SJSA1 (cell line): ENCODE measurements at places on chromosomes 6 and 20. TPM values are rescaled to one million over a fixed set of nuclear protein-coding genes. Genes with fewer than 3 reads are reported as not detected.

DNA sequence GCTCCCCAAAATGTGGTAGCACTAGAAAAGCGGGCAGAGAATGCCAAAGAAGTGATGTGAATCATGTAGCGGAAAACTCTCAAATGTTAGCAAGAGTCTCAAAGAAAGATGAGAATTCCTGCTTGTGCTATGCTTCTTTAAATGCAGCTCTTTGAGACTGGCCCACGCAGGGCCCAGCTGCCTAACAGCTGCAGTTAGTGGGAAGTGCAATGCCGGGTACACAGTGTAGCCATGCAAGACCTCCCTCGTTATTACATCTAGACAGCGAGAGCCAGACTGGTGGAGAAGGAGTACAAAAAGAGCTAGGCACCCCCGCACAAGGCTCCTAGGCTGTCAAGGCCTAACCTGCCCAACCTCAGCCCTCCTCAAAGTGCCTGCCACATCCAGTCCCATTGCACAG, 201.7 kb upstream of the PRDM1 start:
- no peak overlapping the region for H3K27ac ChIP-seq
- H3K4me1 ChIP-seq = no peaks in the 10 kb centered on the region
- H3K36me3 ChIP-seq = no peaks in the 10 kb centered on the region
- DNase-seq = no peak

DNA sequence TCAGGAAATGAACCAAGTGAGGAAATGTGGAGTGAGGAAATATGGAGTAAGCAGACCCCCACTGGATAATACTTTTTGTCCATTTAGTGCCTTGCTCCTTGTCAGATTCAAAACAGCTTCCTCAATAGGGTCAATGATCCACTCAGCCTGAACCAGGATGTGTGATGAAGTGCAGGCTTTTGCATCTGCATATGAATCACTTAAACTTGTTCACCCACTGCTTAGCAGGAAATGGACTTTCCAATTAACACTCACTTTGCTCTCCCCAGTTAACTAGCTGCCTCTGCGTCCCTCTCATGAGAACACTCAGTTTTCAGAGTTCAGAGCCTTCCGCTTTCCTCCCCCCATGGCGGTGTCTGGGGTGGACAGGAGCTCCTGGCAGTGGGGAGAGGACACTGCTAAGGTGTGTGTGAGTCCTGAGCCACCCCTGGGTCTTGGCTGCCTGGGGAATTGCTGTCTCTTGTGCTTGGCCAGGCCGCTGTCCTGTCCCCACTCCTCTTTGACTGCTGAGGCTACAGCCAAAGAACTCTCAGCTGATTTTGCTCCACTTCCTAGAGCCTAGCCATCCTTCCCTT, 621.8 kb downstream of the CDH26 start:
- H3K27me3 ChIP-seq = peaks cover 7% of the 10 kb centered on the region
- no peaks in the 10 kb centered on the region for H3K4me1 ChIP-seq
- no peaks in the 10 kb centered on the region for H3K36me3 ChIP-seq
- DNase-seq = no peak
- no peak overlapping the region for H3K27ac ChIP-seq
- no peak overlapping the region for H3K4me3 ChIP-seq

GRCh38 chr20:33532753-33533459, 43.0 kb downstream of the CBFA2T2 start:
- no peaks in the 10 kb centered on the region for H3K27me3 ChIP-seq
- no peaks in the 10 kb centered on the region for H3K36me3 ChIP-seq
- H3K27ac ChIP-seq = no peak overlapping the region
- no peak for DNase-seq

- no peak overlapping the region for H3K4me3 ChIP-seq
- H3K4me1 ChIP-seq = peaks cover 56% of the 10 kb centered on the region
- no peaks in the 10 kb centered on the region for H3K36me3 ChIP-seq
- H3K27me3 ChIP-seq = no peaks in the 10 kb centered on the region
- no peak overlapping the region for H3K27ac ChIP-seq
- DNase-seq = no peak
These were observed 75.4 kb upstream of the EEF1E1 start for GRCh38 chr6:8177721-8178120.

DNA sequence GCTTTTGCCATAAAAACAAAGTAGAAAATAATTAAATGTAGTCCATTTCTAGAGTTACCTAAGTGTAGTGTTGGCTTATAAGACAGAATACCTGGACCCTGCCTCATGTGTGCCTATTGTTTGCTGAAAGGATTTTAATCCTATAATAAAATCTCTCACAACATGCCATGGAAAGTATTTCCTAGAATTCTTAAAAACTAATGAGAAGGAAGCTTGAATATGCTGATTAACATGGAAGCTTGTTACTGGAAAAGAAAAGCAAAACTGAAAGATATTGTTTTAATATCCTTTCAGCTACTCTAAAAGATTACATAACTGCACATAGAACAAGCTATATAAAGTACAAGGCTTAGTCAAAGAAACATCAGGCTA, 18.0 kb upstream of the FAM135A start:
- DNase-seq = no peak
- H3K27ac ChIP-seq = no peak overlapping the region
- peaks cover 5% of the 10 kb centered on the region for H3K27me3 ChIP-seq
- H3K4me1 ChIP-seq = peaks cover 25% of the 10 kb centered on the region
- no peaks in the 10 kb centered on the region for H3K36me3 ChIP-seq

- peaks cover 35% of the 10 kb centered on the region for H3K4me1 ChIP-seq
- no peaks in the 10 kb centered on the region for H3K27me3 ChIP-seq
- no peaks in the 10 kb centered on the region for H3K36me3 ChIP-seq
- peak overlapping the region; percentile 66 for H3K27ac ChIP-seq
These were observed 184.7 kb downstream of the CDH4 start for GRCh38 chr20:61436667-61437279.

DNA sequence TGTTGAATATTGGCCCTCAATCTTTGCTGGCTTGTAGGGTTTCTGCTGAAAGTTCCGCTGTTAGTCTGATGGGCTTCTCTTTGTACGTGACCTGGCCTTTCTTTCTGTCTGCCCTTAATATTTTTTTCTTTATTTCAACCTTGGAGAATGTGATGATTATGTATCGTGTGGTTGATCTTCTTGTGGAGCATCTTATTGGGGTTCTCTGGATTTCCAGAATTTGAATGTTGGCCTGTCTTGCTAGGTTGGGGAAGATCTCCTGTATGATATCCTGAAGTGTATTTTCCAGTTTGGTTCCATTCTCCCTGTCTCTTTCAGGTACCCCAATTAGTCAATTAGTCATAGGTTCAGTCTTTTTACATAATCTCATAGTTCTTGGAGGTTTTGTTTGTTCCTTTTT, 22.6 kb upstream of the MOXD1 start:
- no peaks in the 10 kb centered on the region for H3K36me3 ChIP-seq
- H3K4me3 ChIP-seq = no peak overlapping the region
- DNase-seq = no peak
- H3K27me3 ChIP-seq = no peaks in the 10 kb centered on the region
- H3K4me1 ChIP-seq = no peaks in the 10 kb centered on the region

GRCh38 chr6:44829836-44830235, 442.3 kb downstream of the CDC5L start:
- peaks cover 14% of the 10 kb centered on the region for H3K4me1 ChIP-seq
- no peaks in the 10 kb centered on the region for H3K27me3 ChIP-seq
- no peak overlapping the region for H3K27ac ChIP-seq

DNA sequence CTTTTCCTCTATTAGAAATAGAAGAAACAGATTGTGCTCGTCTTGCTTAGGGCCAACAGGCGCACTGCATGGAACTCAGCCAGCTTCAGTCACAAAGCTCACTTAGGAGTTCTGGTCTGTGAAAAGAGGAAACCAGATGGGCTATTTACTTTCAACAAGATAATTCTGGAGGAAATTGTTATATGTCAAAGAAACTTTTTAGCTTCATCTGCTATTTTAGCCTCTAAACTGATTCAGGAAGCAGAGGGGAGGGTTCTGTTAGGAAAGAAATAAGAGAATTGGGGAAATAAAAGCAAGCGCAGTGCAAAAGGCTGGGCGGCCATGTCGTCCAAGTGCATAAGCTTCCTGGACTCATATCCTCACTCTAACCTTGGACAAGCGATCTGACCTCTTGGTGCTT, 21.3 kb downstream of the PRKN start:
- H3K4me1 ChIP-seq = no peaks in the 10 kb centered on the region
- H3K27me3 ChIP-seq = no peaks in the 10 kb centered on the region
- H3K27ac ChIP-seq = no peak overlapping the region
- no peak overlapping the region for H3K4me3 ChIP-seq

DNA sequence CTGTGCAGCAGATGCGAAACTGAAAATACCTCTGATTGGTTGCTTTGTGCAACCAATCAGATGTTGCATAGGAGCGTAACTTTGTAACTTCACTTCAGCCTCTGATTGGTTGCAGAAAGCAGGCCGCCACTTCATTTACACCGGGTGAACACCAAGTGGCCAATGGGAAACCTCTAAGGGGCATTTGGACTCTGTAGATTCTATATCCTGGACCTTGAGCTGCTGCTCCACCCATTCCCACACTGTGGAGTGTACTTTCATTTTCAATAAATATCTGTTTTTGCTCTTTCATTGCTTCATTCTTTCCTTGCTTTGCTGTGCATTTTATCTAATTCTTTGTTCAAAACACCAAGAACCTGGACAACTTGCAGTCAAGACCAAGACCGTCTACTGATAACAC, 14.1 kb upstream of the NXT1 start:
- H3K36me3 ChIP-seq = no peaks in the 10 kb centered on the region
- H3K4me3 ChIP-seq = no peak overlapping the region
- H3K27me3 ChIP-seq = no peaks in the 10 kb centered on the region
- H3K27ac ChIP-seq = no peak overlapping the region
- peaks cover 49% of the 10 kb centered on the region for H3K4me1 ChIP-seq

DNA sequence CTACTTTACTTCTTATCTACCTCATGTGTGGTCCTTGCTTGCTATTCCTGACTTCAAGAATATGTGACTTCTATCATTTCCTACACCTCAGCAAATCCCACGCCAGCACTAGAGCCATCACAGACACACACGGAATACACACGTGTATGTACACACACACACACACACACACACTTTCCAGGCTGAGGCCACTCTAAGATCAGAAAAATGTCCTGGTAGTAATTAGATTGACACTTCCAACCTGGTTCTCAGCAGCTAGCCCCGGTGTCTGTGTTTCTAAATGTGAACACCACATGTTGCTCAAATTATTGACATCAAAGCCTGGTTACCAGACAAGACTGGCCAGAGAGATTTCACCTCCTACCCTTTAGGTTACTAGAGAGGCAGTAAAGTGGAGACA, 54.1 kb upstream of the SASH1 start:
- H3K36me3 ChIP-seq = no peaks in the 10 kb centered on the region
- peaks cover 11% of the 10 kb centered on the region; the same call in 1 of the 2 replicates for H3K4me1 ChIP-seq
- DNase-seq = no peak
- H3K27ac ChIP-seq = no peak overlapping the region
- H3K27me3 ChIP-seq = no peaks in the 10 kb centered on the region

GRCh38 chr6:153564803-153565202, 433.7 kb upstream of the RGS17 start:
- no peak overlapping the region for H3K27ac ChIP-seq
- H3K36me3 ChIP-seq = no peaks in the 10 kb centered on the region
- no peak overlapping the region for H3K4me3 ChIP-seq
- H3K4me1 ChIP-seq = peaks cover 11% of the 10 kb centered on the region; the same call in 1 of the 2 replicates

DNA sequence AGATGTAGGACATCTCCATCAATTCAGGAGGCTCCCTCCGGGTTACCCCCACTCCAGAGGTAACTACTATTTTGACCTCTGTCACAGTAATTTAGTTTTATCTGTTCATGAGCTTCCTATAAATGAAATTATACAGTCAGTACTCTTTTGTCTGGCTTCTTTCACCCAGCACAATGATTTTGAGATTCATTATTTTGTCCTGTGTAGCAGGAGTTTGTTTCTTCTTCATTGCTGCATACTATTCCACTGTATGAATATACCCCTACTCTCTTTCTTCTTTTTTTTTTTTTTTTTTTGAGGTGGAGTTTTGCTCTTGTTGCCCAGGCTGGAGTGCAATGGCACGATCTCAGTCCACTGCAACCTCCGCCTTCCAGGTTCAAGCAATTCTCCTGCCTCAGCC, 11.8 kb upstream of the AP5S1 start:
- peaks cover 32% of the 10 kb centered on the region for H3K36me3 ChIP-seq
- H3K4me3 ChIP-seq = no peak overlapping the region
- H3K27me3 ChIP-seq = no peaks in the 10 kb centered on the region
- peak overlapping the region; percentile 96 for H3K27ac ChIP-seq
- H3K4me1 ChIP-seq = peaks cover 62% of the 10 kb centered on the region

ANKRD60 gene
- not detected in 2 replicates for total RNA-seq

ZSCAN16 gene
- total RNA-seq = 0.31 and 1.2 TPM in 2 replicates

ME1 gene
- total RNA-seq = 45.8 and 54.7 TPM in 2 replicates

TPBG gene
- 37.7 and 43.8 TPM in 2 replicates for total RNA-seq

THBS2 gene
- not detected in 2 replicates for total RNA-seq

FERMT1 gene
- total RNA-seq = 0.13 TPM in 1 of 2 replicates, not detected in the other
